ENCODE measurements at places on chromosomes 5 and 9. TPM values are rescaled to one million over a fixed set of nuclear protein-coding genes. Genes with fewer than 3 reads are reported as not detected.

WDR31 gene
- total RNA-seq: 8.3 TPM

CDKN2B gene
- 2.7 TPM for total RNA-seq

CXCL14 gene
- 0.06 TPM for total RNA-seq

YTHDC2 gene
- 34.9 TPM for total RNA-seq

CDH9 gene
- total RNA-seq: not detected

Measured in adrenal gland (tissue), 19 donors.